ENCODE measurements at places on chromosomes 1 and 21. TPM values are rescaled to one million over a fixed set of nuclear protein-coding genes. Genes with fewer than 3 reads are reported as not detected.

PTPN22 gene
- total RNA-seq, result 14.1 TPM

ZSCAN20 gene
- total RNA-seq, result 5.2 TPM

CD5L gene
- 6.8 TPM for total RNA-seq

IFNGR2 gene
- 83.5 TPM for total RNA-seq

ACTL8 gene
- total RNA-seq, result not detected

LTN1 gene
- 22.0 TPM for total RNA-seq

SASS6 gene
- total RNA-seq, result 3.0 TPM

AGT gene
- total RNA-seq, result 0.86 TPM

- no peak for DNase-seq
These were observed 521.9 kb upstream of the PRMT6 start for GRCh38 chr1:106534612-106535011.

GRCh38 chr1:241531195-241532161 lies 700 bp upstream of the KMO start:
- no peak for DNase-seq

- peak; percentile 56 for DNase-seq
These were observed 24.1 kb downstream of the THRAP3 start for GRCh38 chr1:36248250-36248894.

GRCh38 chr1:109299558-109300343 lies 7.1 kb downstream of the MYBPHL start:
- no peak for DNase-seq

DNA sequence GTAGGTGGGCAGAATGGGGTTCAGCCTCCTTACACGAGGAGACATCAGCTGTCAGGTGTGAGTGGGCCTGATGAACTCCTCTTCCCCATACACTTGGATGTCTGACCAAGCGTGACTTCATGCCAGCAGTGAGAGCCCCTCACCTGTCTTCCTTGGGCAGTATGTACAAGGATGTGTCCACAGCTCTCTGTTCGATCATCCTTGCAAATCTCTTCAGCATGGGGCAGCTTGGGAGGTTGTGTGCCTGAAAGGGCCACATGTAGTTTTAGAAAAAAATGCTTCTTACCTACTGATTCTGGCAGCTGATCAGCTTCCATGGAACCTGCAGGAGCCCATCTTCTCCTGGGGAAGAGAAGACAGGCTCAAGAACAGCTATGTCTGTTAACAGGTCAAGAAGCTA lies 18.0 kb downstream of the ACP6 start:
- DNase-seq, result no peak

GRCh38 chr1:209594440-209594839 lies 10.9 kb downstream of the CAMK1G start:
- no peak for DNase-seq

- no peak for DNase-seq
These were observed 43.9 kb downstream of the SWT1 start for GRCh38 chr1:185200889-185201288.

DNA sequence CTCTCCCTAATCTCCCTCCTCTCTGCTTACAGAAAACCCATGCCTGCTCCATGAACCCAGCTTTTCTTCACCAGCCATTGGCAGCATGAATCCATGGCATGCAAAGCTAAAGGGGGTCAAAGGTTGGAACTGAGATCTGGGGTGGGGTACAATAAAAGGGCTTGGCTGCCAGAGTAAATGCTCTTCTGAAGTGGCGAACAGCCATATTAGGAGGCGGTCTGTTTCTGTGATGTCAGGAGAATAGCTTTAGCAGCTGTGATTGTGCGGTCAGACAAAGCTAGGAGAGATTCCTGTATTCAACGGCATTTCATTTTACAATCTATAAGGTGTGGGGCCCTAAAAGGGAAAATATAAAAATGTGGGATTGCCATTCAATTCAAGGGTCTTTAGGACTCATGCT lies 71.7 kb upstream of the TMPRSS2 start:
- DNase-seq, result no peak

- no peak for DNase-seq
These were observed 24.8 kb downstream of the ADGRB2 start for GRCh38 chr1:31739346-31739745.

DNA sequence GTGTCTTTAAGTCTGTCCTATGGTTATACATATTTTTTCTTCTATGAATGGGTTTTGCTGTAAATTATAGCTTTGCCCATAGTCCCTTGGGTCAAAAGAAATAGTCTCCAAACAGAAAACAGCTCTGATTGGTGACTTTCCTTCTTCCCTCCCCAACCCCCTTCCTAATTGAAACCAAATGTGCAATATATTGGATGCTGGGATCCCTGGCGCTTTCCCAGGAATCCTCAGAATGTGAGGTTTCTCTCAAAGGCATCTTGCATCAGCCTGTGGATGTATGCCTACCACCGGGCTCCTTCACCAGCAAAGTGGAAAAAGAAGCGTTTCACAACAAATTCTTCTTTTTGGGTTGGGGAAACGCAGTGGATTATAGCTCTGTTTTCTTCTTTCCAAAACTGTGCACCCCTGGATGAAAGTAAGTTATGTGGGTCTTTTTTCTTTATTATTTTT lies at the start of gene DDR2:
DDR2 (plus strand) TSS at position 248 of the 450 bp plus-strand sequence. CDS start 86,600 bp downstream, outside the sequence.
- no peak for DNase-seq

- DNase-seq, result no peak
These were observed 68.9 kb downstream of the LRRN2 start for GRCh38 chr1:204616641-204617040.

- DNase-seq, result no peak
These were observed 16.0 kb downstream of the ARID1A start for GRCh38 chr1:26711777-26712176.

DNA sequence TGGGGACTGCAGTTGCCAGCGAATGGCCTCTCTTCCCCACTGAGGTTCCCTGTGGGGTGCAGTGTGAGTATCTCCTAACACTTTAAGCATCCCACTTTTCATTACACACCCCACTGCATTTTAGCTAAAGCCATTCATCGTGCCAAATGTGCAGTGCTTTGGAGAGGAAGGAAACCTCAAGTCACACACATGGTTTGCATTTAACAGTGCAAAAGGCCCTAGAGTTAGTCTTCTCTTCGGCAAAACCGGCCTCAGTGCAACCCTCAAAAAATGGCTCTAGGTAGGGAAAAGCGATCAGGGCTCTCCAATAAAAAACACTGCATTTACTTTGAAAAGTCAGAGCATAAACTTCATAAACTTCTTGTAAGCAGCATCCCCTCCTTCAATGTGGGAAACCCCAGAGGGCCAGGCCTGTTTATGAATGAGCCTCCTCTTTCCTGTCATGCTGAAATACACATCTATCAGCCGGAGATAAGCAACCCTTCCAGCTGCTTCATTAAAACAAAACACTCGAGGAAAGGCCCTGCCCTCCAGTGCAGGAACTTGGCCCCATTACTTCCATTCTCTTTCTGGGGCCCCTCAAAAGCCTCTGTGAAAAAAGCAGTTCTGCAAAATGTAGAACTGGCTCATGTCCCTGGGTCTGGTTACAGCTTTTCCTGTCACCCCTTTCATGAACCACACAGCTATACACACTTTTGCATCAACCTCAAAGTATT lies 184.0 kb downstream of the CDC7 start:
- DNase-seq, result no peak

- DNase-seq, result no peak
These were observed 8.3 kb downstream of the XCL2 start for GRCh38 chr1:168535536-168535935.
